Forelimb muscle (tissue), 1 donor: ENCODE measurements at places on chromosomes 6 and 20. TPM values are rescaled to one million over a fixed set of nuclear protein-coding genes. Genes with fewer than 3 reads are reported as not detected.

Gene PLN
- polyA plus RNA-seq: 5.4 TPM

- no peak for DNase-seq
These were observed 20.0 kb downstream of the PPP1R16B start for GRCh38 chr20:38825571-38825900.

DNA sequence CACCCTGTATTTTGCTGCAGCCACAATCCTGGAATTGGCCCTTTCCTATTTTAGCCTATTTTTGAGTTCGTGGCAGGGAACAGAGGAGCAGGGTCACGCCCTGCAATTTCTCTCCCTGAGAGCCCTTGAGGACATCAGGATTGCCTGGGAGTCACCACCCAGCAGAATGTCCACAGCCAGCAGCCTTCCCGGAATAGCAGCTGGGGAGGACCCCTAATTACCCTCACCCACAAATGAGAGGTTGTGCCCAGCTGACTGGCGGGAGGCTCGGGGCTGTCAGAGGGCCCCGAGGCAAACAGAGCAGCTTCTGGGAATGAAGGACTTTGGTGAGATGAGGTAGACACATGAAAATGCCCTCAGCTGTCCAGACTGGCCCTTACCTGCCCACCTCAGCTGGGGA, 165.1 kb downstream of the PREX1 start:
- DNase-seq: no peak

DNA sequence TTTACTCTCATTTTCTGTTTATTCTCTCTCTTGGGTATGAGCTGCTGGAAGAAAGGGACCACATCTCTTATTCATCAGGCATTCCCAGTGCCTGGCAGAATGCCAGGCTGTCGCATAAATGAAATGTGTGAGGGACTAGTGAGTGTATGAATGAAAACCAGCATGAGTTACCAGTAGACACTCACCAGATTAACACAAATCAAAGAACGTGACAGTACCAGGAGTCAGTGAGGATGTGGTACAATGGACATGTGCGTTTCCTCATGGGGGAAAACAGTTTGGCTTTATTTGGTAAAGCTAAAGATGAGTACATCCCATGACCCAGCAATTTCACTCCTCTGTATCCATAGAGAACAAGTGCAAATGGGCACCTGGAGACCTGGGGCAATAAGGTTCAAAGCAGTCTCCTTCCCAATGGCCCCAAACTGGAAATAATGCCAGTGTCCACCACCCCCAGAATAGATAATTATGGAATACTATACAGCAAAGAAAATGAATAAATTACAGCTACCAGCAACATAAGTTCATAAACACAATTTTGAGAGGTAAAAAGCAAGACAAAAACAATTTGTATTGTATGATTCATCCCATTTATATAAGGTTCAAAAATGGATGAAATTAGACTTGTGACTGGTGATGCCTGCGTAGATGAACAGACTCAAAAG, 93.3 kb downstream of the CDH22 start:
- DNase-seq: no peak

DNA sequence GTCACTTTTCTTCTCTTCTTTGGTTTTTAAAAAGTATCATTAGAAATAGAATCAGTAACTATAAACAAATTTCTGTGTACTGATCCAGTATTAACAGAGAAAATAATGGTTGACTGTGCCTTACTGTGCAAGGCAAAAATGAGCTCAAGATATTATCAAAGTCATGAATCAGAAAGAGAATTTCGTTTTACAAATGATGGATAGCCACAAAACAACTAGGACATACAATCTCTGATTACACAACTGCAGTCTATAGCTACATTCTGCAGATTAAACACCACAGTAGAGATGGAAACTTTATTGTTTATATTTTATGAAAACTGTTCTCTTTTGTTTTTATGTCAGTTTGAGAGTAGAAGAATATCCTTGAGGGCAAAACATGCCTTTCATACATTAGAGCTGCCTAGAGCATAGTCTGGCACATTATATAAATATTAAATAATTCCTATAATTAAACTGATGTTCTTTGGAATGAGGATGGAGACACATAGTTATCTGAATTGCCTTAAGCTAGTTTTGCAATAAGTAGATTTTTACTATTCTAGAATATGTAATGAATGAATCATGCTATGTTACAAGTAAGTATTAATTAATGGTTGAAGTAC, 333.1 kb downstream of the LAMA2 start:
- DNase-seq: no peak
